ENCODE measurements at places on chromosomes 1 and 21.

- no peak for DNase-seq
These were observed 76.1 kb downstream of the SCCPDH start for GRCh38 chr1:246800356-246800755.

DNA sequence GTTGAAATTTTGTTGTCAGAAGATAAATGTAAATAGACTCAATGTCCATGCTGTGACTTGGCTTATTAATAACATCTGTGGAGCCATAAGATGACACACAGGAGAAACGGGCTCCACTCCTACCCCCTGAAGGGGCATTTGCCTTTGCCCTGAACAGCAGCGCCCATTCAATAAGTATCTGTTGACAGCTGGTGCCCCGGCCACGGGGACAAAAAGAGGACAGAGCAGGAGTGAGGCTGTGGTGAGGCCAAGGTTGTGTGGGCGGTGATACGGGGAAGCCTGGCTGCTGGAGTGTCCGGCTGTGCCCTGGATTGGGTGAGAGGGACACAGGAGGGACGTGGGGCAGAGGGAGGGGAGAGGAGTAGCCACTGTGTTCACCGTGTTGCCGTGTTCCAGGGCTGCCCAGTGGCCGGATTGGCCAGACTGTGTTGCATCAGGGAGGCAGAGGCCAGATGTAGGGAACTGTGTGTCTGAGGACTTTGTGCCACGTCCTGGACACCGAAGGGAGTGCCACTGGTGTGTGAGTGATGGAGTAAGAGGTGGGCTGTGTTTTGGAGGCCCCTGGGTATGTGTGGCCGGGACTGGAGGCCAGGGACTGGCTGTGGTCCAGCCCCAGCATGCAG is 15.1 kb downstream of the PRMT2 start:
- DNase-seq, result no peak

DNA sequence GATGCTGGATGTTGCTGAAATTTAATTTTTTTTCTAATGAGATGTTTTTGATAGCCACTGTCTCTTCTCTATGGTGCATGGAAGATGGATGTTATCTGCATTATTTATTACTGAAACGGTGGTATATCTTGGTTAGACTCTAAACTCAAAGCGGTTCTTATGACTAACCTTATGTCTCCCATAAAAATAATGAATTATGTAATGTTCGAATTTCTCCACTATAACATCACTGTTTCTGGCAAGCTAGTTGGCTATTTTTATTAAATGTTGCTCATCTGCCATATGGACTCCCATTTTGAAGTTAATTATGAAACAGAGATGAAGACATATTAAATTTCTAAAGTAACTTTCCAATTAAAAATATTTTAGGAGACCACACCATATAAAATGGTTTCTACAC is 808.6 kb upstream of the ADGRL4 start:
- DNase-seq, result no peak

- DNase-seq, result no peak
These were observed 52.7 kb downstream of the TRIM33 start for GRCh38 chr1:114458237-114458777.

DNA sequence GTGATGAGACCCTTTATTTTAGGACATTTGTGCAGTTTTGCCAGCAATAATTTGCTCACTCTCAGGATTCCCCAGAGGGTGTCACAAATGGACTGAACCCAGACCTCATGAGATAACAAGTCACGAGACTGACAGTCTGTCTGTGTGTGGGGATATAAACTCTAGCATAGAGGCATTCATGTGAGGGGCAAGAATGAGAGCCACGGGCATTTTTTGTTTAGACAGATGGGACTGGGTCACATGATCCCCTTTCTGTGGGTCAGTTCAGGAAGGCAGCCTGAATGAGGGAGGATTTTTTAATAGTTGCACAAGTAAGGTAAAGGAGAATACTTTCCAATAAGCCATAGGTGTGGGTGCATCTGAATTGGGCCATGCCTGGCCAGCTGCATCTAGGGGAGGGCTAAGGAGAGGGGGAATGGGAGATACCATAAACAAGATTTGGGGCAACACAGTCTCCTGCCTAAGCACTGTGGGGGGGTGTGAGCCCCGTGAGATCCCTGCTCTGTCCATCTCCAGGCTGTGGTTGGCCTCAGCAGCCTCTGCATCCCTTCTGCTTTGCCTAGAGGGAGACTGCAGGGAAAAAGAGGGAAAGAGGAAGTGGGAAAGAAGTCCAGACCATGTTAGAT is 66.6 kb downstream of the NAV1 start:
- DNase-seq, result no peak

- DNase-seq, result no peak
These were observed 102.9 kb downstream of the SYF2 start for GRCh38 chr1:25129380-25129779.

GRCh38 chr1:116495535-116495934 is 75.3 kb downstream of the CD58 start:
- no peak for DNase-seq

DNA sequence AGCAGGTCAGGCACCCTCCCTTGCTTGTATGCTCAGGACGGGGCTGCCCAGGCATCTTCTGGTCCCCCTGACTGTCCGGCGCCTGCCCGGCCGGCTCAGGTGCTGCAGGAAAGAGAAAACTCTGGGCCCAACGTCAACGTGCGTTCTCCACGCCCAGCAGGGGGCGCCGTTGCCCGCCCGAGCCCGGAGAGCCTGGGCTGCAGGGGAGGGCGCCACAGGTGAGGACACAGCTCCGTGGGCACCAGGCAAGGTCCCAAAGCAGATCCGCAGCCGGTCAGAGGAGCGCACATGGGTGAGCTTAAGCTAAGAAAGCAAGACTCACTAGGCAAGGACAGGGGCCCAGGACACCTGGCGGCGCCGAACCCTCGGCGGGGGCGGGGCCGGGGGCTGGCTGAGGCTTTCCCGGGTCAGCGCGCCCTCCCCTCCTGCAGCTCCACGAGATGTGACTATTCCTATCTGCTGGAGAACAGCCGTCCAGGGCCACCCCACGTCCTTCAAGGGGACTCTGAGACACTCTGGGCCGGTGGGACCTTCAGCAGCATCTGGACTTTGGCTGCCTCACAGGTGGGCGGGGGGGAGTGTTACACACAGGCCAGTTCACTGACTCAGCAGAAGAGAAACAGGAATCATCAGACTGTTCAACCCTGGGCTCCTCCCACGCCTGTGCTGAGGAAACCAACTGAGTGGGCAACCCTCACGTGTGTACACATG is 29.3 kb downstream of the KRTAP10-1 start:
- peak; percentile 85 for DNase-seq

DNA sequence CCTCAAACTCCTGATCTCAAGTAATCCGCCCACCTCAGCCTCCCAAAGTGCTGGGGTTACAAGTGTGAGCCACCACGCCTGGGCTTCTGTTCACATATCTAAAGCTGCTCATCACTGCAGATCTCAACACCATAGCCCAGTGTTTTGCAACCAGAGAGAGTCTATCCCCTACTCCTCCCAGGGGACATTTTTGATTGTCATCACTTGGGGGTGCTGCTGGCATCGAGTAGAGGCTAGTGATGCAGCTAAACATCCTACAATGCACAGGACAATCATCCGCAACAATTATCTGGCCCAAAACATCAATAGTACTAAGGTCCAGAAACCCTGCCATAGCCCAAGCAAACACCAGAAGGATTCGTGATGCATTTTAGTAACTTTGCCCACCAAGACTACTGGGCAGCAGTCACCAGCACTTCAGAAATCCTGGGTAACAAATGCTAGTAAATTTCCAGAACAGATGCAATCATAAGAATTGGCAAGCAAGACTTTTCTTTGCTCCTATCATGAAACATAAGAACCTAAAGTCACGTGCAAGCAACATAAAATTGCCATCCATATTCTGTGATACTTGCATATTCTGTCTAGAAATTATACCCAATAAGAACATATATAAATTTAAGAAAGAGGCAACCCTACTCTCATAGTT is 159.2 kb downstream of the APP start:
- DNase-seq, result no peak

DNA sequence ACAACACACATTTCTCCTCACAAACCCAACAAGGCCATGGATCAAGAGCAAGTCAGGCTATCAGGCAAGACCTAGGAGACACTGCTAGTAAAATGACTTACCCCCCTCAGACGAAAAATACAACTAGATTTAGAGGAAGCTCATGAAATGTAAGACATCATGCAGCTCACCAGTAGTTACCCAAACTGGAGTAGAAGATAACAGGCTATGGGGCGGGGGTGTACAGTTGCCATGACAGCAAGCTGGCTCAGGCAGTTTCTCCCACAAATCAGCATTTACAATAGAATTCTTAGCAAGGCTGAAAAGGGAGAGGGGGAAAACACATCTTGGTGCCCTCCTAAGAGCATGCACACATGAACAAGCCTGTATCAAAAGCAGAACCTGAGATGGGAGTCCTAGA is 13.9 kb downstream of the TPM3 start:
- DNase-seq, result no peak

DNA sequence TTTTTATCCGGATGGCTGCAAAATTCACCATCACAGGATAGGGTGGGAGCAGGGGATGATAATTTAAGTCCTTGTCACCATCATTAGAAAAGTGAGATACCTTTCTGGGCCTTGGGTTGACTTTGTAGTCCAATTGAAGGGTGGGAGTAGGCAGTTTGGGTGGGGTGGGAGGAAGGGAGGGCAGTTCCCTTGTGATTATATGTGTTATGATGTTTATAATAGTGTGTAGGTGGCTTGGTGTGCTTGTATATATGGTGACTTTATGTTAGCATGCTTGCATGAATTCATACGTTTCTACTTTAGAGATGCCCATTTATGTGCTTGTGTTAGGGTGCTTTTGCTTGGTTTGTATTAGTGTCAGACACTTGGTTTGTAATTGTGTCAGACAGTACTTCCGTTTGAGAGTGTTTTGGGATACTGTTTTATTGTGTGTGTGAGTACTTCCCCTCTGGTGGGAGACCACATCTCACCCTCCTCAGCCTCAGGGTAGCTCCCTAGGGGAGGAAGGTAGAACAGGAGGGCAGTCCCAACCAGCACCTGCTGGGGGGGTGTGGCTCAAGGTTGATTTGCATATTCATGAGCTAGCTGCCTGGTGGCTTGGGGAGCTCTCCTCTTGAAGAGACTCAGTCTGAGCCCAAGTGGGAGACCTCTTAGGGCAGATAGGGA is 6.3 kb upstream of the POU3F1 start:
- peak; percentile 75 for DNase-seq

- DNase-seq, result peak; percentile 93
These were observed at the start of gene CFAP45 for GRCh38 chr1:159900086-159900680. Gene CFAP45, minus strand, starts transcription at chr1:159900165. Its CDS starts 67 bp downstream, at chr1:159900098.

DNA sequence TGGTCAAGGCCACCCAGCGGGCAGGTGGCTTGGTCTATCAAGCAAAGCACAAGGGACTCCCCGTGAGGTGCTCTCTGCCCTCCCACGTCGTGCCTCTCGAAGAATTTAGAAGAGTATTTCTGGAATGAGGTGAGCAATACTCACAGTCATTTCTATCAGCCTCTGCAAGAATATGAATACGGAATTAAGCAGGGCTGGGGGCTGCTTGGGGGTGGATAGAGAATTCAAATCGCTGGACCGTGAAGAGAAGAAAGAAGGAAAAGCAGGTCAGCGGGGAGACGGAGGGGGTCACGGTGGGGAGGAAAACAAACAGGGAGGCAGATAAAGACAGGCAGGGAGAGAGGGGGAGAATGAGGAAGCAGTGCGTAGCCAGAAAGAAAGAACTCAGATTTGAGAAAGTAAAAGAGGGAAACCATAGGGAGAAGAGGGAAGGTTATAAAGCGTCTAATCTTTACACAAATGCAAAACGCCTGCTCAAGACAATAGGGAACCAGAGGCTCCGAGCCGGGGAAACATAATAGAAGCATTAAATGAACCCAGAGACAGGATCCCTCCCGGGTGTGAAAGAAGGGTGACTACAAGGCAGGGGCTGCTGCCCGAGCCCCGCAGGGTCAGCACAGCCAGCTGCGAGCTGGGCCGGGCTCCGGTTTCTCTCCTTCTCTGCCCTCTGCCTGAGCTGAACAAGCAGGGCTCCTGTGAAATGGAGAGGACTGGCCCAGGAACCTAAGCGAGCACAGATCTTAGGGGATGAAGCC is 2.1 kb upstream of the EDN2 start:
- peak; percentile 45 for DNase-seq

- DNase-seq, result peak; percentile 76
These were observed 59.8 kb downstream of the CAPN2 start for GRCh38 chr1:223771814-223772770.

DNA sequence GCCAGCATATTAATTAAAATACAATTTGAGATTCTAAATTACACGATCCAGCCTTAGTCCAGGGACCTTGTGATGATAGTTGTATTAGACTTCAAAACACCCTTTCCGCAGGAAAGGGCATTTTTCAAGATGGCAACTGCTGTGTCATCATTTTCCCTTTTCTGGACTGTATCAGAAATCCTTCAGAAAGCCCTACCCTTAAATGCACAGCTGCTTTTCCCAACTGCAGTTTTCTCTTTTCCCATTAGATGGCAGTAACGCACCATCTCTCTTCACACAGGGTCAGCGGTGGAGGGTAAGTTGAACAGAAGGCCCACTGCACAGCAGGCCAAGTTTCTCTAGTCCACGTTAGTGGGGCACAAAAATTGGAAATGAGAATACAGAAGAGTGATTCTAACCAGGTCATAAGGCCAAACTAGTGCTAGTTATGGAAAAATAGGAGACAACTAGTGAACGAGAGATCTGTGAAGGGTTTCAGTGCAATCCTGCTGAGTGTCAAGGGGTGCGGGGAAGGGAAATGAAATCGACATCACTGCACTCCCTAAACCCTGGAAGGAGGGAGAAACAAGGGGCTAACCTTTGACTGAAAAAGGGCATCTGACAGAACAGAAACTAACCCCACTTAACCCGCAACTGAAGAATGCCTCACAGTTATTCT is 22.1 kb upstream of the TDRD10 start:
- DNase-seq, result peak; percentile 84

DNA sequence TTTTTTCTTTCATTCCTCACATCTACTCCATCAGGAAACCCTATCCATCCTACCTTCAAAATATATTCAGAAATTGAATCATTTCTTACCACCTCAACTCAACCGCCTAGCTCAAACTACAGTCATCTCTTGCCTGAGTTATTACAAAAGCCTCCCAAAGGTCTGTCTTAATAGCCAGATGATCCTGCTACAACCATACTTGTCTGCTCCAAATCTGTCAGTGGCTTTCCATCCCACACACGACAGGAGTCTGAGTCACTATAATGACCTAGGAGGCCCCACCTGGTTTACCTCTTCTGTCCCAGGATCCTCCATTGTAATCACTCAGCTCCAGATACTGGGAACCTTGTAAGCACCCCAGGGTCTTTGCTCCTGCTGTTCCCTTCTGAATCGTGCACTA is 37.1 kb upstream of the IL12RB2 start:
- DNase-seq, result no peak

DNA sequence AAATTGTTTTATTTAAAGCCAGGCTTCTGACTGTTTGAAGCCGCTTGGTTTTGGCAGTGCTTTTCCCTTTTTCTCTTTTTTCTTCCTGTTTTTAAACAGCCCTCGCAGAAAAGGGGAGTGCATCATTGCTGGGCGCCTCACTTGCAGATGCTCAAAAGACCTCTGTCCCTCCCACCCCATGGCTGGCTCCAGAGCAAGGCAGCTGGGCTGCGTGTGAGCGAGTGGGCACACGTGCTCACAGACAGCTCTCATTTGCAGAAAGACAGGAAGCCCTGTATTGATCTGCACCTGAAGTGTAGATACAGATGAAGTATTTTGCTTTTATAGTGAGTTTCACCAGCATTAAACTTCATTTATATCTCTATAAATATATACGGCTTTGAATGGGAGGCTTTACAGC is 8.8 kb downstream of the TNR start:
- no peak for DNase-seq
